Caudate nucleus (tissue), 63 donors: ENCODE measurements at places on chromosomes 2 and 18.

DNA sequence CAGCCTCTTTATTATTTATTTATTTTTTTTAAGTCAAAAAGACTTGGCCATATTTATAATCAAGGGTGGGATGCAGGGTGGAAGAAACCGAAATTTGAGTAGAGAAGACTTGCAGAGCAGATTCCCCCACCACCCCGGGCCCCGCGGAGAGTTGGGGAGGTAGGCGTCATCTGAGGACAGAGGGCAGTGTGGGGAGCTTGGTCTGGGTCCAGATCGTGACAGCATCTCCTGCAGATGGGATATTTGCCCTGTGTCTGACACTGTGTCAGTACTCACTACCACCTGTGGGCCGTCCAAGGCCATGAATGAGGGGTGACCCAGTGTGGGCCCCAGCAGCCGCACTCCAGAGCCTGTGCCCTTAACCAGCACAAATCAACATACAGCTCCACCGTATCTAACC lies 10.5 kb upstream of the PRELID3A start:
- no peak for DNase-seq

- no peak for DNase-seq
Observed at GRCh38 chr2:187847245-187848208, 293.3 kb upstream of the TFPI start.

DNA sequence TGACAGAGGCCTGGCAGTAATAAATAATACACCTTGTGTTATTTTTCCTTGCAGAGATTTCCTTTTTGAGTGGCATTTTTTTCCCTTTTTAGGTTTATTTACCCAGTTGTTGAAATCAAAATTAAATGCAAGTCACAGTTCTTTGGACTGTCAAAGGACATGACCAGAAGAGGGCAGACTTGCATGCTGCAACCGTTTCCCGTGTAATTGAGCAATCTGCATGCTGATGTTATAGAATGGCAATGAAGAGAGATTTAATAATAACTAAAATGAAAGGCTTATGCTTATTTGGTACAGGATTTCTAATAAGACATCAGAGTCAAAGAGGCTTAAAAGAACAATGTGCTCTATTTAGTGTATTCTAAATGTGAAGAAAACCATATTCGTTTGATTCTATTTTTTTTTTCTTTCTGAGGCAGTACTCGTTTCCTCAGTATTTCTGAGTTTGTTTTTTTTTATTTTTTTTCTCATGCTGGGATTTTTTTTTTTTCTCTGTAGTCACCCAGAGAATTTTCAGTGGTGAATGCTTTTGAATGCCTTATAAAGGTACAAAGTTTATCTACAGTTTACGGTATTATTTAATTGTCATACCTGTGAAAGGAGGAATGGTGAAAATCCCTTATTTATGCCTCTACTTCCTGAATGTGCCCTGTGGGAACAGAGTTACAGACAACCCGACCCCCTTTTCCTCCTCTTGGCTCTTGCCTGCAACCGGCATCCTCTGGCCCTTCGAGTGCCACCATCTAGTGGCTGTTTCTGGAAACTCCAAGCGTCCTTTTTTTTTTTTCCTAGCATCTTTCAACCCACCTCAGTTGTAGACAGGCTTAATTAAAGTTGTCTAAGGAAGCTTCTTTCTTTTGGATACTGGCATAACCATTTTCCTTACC lies 368.5 kb downstream of the LRRTM1 start:
- peak; percentile 20 for DNase-seq

DNA sequence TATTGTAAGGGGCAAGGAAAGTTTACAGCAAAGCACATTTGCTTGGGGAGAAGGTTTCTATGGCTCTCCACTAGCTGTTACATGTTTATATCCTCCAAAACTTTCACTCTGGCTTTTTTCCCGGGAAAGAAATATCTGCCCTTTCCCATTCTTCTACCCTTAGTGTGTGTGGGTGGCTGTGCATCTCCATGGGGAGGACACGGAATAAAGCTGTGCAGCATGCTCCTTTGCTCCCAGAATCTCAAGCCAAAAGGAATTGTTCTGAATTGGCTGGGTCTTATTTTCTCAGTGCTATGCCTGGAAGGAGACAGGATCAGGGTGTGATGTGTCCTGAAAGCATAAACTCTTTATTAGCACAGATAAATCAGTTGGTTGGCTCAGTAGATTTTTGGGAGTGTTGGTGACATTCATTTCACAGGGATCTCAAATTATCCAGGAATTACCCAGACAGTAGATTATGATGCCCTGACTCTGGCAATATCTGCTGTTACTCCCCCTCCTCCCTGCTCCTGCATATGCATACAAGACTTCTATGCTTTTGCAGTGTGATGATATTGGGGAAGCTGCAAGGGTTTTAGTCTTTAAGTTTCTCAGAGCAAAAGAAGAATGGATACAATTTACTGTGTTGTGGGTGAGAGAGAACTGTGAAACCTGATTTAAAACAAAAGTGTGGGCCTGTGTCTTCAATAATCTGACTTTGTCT lies 63.1 kb downstream of the PARD3B start:
- no peak for DNase-seq

- DNase-seq: no peak
Observed at GRCh38 chr18:8212896-8213780, 396.1 kb upstream of the RAB12 start.

DNA sequence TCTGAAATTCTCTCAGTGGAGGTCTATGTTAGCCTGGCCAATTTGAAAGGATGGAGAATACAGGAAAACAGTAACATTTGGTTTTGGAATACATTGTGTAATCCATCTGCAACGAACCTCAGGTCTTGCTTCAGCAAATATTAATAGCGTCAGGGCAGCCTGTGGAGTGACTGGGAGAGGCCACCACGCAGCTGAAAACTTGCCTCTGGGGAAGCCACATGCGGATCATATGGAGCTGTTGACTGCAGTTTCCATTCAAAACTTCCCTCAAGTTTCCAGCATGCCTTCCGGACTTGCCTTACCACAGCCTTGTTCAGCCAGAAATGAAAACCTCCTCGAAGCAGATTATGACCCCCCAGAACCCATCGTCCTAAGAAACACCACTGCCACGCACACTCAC lies 25.7 kb downstream of the BCL11A start:
- no peak for DNase-seq

- no peak for DNase-seq
Observed at GRCh38 chr2:36596397-36596796, 1.6 kb downstream of the FEZ2 start.

DNA sequence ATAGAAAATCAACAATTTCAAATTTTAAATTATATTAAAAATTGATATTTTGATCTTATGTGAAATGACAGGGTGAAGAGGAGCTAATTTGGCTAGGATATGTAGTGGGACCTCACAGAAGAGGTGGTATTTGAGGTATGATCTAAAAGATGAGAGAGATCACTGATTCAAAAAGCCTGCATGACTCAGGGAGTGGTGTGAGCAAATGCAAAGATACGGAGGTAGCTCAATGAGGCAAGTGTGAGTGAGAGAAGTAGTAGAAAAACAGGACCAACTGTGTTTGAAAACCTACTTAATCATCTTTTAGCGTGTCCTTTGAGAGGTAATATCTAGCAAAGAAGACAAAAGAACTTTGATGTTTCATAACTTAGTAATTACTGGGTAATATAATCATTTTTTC lies 557.5 kb downstream of the DSC3 start:
- DNase-seq: no peak

GRCh38 chr18:47448956-47449355 lies 197.5 kb upstream of the SKOR2 start:
- DNase-seq: no peak

- DNase-seq: no peak
Observed at GRCh38 chr2:2041256-2041824, 289.7 kb downstream of the MYT1L start.

GRCh38 chr18:27865431-27865830 lies 311.5 kb downstream of the CDH2 start:
- no peak for DNase-seq

GRCh38 chr2:144137705-144138428 lies 382.1 kb downstream of the ZEB2 start:
- no peak for DNase-seq

GRCh38 chr2:180247658-180248057 lies 240.6 kb upstream of the CWC22 start:
- DNase-seq: no peak

GRCh38 chr2:69012310-69013141 lies 453 bp upstream of the ANTXR1 start:
- DNase-seq: peak; percentile 59

DNA sequence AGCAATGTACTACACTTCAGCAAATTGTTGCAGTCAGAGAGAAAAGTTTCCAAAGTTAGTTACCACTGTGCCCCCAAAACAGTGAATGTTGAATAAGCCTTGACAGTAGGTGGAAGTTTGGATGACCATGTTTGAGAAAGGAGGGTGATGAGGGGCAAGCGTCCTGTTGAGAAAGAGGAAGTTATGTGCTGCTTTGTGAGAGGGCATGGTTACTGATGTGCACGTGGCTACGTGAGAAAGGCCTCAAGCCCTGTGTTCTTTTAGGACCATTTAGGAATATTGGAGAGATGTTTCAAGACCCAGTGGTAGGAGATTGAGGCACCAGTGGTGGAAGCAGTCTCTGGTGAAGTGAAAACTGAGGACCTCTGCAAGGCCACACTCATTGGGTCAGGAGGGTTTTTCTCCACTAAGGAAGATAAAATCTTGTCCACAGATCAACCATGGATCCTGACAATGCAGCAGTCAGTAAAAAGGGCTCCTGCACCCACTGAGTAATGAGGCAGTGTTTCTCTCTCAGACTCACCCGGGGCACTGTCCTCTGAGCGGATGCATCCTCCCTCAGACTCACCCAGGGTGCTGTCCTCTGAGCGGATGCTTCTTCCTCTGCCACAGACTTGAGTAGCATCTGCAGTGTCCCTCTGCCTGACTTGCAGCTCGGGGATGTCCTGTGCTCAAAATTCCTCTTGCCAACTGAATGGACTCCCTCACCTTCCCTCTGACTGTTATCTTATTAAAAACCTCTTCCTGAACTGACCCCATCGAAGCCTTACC lies 34.7 kb upstream of the ACTR3 start:
- DNase-seq: no peak

GRCh38 chr2:10311736-10312135 lies 9.0 kb downstream of the HPCAL1 start:
- DNase-seq: no peak

DNA sequence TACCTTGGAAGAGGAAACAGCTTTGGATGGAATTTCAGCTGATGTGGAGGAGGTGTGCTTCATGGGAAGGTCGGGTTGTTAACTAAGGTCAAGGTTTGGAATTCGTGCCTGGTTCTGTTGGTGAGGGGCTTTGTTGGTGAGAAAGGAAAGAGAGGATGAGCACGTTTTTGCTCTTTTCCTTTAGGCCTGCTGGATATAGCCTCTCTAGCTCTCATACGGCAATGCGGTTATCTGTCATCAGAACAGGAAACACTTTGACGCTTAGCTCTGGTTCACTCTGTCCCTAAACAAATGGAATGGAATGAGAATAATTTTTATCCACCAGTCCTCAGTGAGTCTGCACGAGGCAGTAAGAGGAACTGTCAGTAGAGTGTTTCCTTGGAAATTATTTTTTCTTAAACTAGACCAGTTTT lies 169.7 kb upstream of the NOSTRIN start:
- DNase-seq: no peak
